ENCODE measurements at places on chromosomes 1 and 21.

- no peak for DNase-seq
Measured at GRCh38 chr1:15254559-15254958, 7.5 kb downstream of the FHAD1 start.

- DNase-seq = no peak
Measured at GRCh38 chr1:214360525-214361164, 79.7 kb downstream of the SMYD2 start.

DNA sequence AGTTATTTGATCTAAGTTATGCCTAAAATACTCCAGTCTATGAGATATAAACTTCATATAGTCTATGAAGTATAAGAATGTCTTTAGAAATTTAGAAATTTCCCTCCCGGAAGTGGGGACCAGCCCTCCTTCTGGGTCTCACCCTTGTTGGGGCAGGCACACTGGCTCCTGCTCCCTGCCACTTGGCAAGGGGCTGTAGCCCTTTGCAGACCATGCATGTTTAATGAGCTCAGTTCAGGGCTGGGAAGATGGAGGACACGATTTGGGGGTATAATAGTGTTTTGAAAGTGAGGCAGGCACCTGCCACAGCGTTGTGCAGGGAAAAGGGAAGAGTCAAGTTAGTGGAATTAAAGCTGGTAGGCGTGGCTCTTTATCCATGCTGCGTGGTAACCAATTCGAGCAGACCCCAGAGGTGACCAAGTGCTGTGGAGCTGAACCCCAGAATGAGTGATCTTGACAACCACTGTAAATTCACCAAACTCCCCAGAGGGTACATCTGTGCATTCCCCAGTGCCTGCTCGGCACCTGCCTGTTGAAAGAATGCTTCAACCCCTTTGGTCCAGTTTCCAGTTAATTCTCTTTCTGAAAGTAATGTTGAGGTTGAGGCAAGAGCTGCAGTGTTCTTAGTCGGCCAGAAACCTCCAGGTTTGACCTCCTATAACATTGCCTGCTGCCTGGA is 79.6 kb downstream of the DOP1B start:
- DNase-seq = no peak

DNA sequence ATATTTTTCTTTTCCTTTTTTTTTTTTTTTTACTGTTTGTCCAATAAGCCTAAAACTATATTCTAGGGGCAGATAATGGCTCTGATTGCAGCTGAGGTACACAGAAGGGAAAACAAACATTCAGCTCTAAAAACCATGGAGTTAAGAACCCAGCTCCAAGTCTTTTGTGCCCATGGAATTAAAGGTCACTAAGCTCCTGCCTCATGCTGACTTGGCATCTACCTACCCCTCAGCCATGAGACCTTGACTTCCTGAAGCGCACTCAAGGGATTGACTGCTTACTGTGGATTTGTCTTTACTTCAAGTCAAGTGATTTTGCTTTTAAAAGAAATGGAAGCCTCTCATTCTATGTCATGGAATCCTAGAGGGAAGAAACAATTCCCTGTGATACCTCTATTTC is 192.3 kb downstream of the AMY1C start:
- no peak for DNase-seq

GRCh38 chr21:38709876-38710275 is 95.9 kb upstream of the ETS2 start:
- DNase-seq = no peak

GRCh38 chr21:45882645-45883044 is 98.9 kb upstream of the COL6A1 start:
- DNase-seq = no peak

- peak; percentile 77 for DNase-seq
Measured at GRCh38 chr1:85569122-85569521, 11.4 kb upstream of the CCN1 start.

GRCh38 chr1:228039006-228039903 is 32.5 kb downstream of the WNT3A start:
- no peak for DNase-seq

DNA sequence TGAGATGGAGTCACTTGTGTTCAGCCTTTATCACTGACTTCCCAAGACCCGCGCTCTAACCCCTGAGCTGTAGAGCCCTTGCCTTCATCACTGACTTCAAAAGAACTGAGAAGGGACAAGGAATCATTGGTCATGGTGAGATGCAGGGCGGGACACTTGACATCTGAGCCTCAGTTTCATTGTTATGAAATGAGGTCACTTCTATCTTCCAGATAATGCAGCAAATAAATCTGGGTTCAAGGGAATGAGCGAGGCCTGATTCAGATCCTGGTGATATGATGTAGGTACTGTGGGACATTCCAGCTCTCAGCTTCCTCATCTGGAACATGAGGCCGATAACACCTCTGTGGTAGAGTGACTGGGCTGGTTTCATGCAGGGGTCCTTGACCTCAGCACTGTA is 13.8 kb downstream of the KAZN start:
- DNase-seq = no peak

DNA sequence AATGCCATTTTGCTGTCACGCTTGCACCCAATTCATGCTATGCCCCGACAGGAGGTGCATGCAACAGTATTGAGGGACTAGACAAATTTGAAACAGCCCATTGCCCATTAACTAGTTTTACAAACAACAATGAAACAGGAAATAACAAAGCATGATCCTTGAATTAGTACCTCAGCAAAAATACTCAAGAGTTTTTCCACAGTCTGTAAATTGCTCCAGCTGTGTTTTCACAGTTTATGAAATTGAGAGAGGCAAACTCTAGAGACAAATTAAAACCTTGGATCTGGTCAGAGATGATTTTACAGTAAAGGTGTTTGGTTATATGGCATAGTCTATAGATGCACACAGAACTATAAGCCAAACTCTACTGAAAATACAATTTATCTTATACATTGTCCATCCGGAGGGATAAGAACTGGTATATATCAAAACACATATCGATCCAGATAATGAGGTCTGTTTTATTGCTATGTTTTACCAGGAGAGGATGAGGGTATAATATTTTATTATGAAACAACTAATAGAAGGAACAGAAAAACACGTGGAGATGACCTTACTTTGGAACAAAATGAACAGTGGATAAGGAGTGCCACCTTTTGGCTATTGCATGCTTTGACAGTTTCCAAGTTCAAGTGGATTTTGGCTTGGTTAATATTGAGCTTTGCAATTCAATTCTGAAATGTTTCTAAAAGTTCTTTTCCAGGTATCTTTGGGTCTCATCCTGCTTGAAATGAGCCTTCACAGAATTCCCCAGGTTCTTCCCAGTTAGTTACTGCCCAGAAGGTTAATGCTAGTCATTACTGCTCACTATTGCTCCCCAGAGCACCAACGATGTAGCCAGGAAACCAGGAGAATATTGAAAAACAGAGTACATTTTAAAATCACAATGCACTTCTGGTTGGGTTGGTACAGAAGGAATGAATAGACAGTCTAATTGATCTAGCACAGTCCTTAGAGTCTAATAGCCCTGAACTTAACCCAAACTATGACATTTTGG is 45.7 kb downstream of the ZC3H11B start:
- peak; percentile 63 for DNase-seq

GRCh38 chr1:84862810-84863251 is 30.2 kb downstream of the LPAR3 start:
- no peak for DNase-seq

GRCh38 chr1:47996406-47997226 is 569 bp downstream of the TRABD2B start:
- DNase-seq = no peak

- DNase-seq = no peak
Measured at GRCh38 chr1:157700305-157700704, 264 bp downstream of the FCRL3 start.
